ENCODE measurements at places on chromosomes 16 and 17.

DNA sequence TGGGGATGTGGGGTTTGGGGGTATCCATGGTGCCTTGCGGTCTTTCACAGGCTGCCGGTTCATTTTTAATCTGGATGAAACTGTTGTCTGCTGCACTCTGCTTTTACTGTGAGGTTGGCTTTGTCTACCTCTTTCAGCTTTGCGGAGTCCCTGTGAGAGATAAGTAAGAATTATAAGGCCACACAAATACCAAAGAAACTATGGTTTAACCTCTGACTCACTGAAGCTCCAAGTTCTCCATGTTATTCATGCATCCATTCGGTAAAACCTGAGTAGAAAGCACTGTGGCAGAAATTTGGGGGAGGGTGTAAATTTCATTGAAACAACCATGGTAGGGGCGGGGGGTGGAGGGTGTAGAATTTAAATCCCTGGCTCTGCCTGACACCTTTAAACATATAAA is 30.5 kb downstream of the KIAA0753 start:
- H3K36me3 ChIP-seq, result peaks cover 49% of the 10 kb centered on the region
- no peak for DNase-seq
- no peak overlapping the region for H3K4me3 ChIP-seq
- H3K27ac ChIP-seq, result no peak overlapping the region
- no peaks in the 10 kb centered on the region for H3K4me1 ChIP-seq

DNA sequence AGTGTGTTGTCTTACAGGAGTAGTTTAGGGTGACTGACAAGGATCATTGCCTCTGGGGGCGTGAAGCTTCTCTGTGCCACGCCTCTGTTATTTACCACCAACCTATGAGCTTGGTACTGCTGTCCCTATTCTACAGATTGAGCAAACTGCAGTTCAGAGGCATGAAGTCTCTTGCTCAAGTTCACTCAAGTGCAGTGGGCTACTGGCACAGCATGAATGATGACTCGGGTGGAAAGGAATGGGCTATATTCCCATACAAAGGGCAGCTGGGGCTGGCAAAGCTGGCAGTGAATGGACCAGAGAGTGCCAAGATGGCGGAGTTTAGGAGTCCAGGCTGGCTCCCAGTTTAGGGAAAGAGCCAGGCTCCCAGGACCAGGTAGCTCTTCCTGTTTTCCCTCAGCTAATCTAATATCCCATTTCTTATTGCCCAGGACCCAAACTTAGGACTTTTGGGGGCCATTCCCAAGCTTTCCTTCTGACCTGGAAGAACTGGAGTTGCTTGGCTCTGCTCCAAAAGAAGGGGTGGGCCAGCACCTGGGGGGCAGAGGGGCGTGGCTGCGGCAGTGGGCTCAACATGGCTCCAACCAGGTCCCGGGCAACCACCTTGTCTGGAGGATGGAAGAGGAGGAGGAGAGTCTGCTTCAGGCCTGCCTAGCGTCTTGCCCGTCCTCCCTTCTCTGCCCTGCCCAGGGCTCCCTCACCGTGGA is 12.9 kb downstream of the PLK1 start:
- peaks cover 24% of the 10 kb centered on the region for H3K36me3 ChIP-seq
- H3K27me3 ChIP-seq, result no peaks in the 10 kb centered on the region
- H3K4me3 ChIP-seq, result no peak overlapping the region
- no peak for DNase-seq

DNA sequence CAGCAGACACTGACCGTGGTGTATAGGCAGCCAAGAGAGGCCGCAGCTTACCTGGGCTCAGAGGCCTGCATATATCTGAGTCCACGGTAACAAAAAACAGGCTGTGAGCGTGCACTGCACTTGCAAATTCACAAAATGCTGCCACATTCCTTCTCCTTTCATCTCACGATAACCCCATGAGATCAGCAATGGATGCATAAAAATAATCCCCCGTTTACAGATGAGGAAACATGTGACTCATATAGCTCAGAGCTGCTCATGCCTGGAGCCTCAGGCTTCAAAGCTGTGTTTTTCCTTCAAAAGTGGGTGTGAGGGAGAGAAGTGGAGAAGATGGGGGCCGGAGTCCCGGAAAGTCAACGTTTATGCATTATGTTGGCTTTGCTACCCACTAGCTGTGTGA is 118.3 kb upstream of the FOXF1 start:
- no peak for DNase-seq
- no peaks in the 10 kb centered on the region for H3K27me3 ChIP-seq
- no peak overlapping the region for H3K27ac ChIP-seq
- H3K36me3 ChIP-seq, result no peaks in the 10 kb centered on the region
- no peak overlapping the region for H3K4me3 ChIP-seq
- no peaks in the 10 kb centered on the region for H3K4me1 ChIP-seq

DNA sequence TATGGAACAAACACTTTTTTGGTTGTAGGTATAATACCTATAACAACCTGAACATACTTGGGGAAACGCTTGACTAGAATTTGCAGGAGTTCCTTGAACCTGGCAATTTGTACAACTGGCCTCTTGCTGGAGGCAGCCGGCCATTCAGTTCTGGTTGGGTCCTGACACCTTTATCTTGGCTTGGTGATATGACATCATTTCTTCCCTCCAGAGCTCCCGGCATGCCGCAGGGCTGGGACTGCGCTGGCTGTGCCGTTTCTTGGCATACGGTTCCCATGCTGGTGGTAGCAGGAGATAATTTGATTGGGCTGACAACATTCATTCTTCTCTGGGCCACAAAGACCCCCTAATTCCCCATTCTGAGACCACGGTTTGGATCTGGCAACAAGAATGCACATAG is 87.5 kb downstream of the ASIC2 start:
- H3K27ac ChIP-seq, result no peak overlapping the region
- H3K27me3 ChIP-seq, result no peaks in the 10 kb centered on the region
- no peak overlapping the region for H3K4me3 ChIP-seq
- no peaks in the 10 kb centered on the region for H3K4me1 ChIP-seq
- DNase-seq, result no peak

DNA sequence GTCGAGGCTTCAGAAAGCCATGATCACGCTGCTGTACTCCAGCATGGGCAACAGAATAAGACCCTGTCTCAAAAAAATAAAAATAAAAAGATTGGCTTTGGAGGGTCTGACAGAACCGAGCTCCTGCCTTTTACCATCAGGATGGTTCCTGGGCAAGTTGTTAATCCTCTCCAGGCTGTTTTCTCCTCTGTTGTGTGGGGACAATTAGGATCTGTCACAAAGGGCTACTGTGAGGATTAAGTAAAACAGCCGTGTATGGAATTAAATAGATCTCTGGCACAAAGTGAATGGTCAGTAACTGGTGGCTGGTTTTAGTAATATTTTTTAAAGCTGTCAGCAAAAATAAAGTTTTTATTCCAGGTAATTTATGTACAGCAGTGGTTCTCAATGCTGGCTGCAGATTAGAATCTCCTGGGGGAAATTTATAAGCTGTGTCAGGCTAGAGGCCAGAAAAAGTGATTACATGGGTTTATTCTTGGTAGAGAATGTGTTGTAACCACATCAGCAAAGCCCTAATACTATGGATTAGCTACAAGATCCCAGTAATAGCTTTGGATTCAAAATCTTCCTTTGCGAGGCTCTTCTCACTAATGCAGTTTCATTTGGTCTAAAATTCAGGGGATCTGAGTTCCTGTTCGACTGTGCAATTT is 47.2 kb downstream of the GPRC5B start:
- H3K4me3 ChIP-seq, result no peak overlapping the region
- H3K36me3 ChIP-seq, result no peaks in the 10 kb centered on the region
- H3K27ac ChIP-seq, result no peak overlapping the region

DNA sequence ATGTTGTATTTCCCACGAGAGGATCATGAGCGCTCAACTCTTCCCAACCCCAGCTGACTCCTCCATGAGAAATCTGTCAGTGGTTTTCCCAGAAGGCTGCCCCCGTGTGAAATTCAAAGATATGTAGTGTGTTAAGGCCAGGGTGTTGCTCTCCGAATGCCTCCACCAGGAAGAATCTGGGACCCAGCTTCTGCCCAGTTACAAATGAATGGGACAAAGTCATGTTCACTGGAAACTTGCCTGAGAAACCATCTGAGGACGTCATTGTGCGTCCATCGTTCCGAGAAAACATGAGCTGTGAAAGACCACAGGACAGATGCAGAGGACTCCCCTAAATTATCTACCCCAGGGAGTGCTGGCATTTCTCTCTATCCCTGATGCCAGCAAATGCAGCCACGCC is 86.0 kb downstream of the AIPL1 start:
- H3K27me3 ChIP-seq, result no peaks in the 10 kb centered on the region
- no peak overlapping the region for H3K27ac ChIP-seq
- H3K4me1 ChIP-seq, result no peaks in the 10 kb centered on the region
- H3K4me3 ChIP-seq, result no peak overlapping the region

- no peak for DNase-seq
- no peak overlapping the region for H3K4me3 ChIP-seq
- no peaks in the 10 kb centered on the region for H3K4me1 ChIP-seq
- H3K36me3 ChIP-seq, result no peaks in the 10 kb centered on the region
- no peak overlapping the region for H3K27ac ChIP-seq
Measured at GRCh38 chr16:4465977-4466779, 8.2 kb downstream of the NMRAL1 start.

- no peaks in the 10 kb centered on the region for H3K36me3 ChIP-seq
- H3K4me1 ChIP-seq, result peaks cover 30% of the 10 kb centered on the region
- H3K27ac ChIP-seq, result no peak overlapping the region
- no peak for DNase-seq
Measured at GRCh38 chr17:74526681-74527080, 4.6 kb downstream of the CD300LB start.

- no peak overlapping the region for H3K27ac ChIP-seq
- no peaks in the 10 kb centered on the region for H3K27me3 ChIP-seq
- peaks cover 5% of the 10 kb centered on the region for H3K36me3 ChIP-seq
- H3K4me3 ChIP-seq, result no peak overlapping the region
Measured at GRCh38 chr17:45070001-45070400, 8.9 kb downstream of the NMT1 start.

DNA sequence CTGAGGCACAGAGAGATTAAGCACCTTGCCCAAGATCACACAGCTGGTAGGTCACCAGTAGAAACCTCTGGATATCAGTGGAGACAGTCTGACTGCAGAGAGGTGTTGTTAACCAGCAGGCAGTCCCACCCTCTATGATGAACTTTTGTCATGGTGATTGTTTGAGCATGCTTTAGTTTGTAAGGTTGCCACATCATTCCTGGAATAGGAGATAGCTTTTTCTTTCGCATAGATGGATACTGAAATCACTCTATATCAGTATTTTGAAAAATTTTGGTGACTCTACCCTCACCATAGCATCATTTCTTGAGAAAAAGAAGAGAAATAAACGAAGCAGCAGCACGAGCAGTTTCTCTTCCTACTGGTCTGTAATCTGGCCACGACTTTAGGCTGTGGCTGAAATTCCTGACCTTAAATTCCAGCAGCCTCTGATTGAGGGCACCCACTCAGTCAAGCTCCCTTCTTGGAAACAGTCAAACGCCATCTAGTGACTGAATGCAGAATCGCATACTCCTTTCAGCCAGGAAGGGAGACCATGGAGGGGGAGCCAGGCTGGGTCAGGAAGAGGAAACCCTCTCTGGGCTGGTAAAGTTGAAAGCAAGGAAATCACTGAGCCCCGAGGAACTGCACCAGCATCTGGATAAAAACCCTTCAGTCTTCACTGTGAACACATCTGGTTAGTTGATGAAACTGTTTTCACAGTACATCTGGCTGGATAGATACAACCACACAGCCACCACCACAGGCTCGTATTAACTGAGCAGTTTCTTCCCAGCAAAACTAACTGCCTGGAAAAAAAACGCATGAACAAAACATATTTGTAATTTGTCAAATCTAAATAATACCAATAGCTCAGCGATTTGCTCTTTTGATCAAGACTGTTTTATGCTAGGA is 108.5 kb upstream of the XYLT1 start:
- DNase-seq, result peak; percentile 76
- no peak overlapping the region for H3K4me3 ChIP-seq
- no peaks in the 10 kb centered on the region for H3K36me3 ChIP-seq
- no peaks in the 10 kb centered on the region for H3K27me3 ChIP-seq
- H3K27ac ChIP-seq, result no peak overlapping the region

DNA sequence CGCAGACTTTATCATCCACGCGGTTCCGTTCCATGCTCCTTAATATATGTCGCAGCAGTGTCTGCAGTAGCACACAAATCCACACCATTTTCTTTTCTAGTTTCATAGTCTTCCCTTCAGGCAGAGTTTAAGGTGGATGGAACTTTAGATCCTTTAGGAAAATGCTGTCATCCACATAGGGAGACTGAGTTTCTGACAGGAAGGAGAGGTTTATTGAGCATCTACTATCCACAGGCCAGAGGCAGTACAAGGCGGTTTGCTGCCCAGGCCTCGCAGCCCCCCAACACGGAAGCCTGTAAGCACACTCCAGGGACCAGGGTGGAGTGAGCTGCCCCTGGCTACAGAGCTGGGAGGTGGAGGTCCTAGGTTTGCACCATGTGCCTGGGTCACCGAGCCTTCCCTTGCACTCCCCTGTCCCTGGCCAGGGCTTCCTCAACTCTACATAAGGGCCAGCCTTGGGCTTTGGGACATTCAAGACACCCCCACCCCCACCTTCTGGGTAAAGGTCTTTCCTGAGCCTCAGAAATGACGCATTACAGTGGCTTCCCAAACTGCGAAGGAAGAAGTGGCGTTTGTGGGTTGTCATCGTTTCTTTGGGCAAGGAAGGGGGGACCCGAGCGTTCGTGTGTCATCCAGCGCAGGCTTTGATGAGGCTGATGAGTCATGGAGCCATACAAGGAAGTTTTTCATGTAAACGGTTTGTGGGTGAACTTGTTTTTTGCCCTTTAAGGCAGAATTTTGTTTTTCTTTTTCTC is 146.5 kb upstream of the PLCG2 start:
- H3K4me1 ChIP-seq, result no peaks in the 10 kb centered on the region
- no peak overlapping the region for H3K4me3 ChIP-seq

GRCh38 chr16:67528222-67528869 is at the start of gene RIPOR1:
TSS of gene RIPOR1 (plus strand) at chr16:67528829. CDS start at chr16:67538447, 9,618 bp downstream.
- peak; percentile 78 for DNase-seq
- peak within 1 kb of the TSS; percentile 100 for H3K27ac ChIP-seq
- peak within 1 kb of the TSS; percentile 92 for H3K4me3 ChIP-seq
- no peaks in the 10 kb centered on the region for H3K27me3 ChIP-seq

DNA sequence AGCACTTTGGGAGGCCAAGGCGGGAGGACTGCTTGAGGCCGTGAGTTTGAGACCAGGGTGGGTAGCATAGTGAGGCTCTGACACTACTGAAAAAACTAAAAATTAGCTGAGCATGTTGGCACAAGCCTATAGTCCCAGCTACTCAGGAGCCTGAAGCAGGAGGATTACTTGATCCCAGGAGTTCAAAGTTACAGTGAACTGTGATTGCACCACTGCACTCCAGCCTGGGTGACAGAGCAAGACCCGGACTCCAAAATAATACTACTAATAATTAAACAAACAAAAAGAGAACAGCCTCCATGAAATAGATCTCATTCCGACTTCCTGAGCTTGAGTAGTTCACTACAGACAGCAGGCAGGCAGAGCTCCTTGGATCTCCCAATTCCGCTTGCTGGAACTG is 2.7 kb upstream of the RBBP6 start:
- no peak overlapping the region for H3K27ac ChIP-seq
- no peaks in the 10 kb centered on the region for H3K27me3 ChIP-seq
- H3K4me3 ChIP-seq, result no peak overlapping the region
- H3K36me3 ChIP-seq, result no peaks in the 10 kb centered on the region
- DNase-seq, result no peak
- H3K4me1 ChIP-seq, result peaks cover 14% of the 10 kb centered on the region

All from B cell (primary cell).